ENCODE measurements at places on chromosomes 13 and 19.

DNA sequence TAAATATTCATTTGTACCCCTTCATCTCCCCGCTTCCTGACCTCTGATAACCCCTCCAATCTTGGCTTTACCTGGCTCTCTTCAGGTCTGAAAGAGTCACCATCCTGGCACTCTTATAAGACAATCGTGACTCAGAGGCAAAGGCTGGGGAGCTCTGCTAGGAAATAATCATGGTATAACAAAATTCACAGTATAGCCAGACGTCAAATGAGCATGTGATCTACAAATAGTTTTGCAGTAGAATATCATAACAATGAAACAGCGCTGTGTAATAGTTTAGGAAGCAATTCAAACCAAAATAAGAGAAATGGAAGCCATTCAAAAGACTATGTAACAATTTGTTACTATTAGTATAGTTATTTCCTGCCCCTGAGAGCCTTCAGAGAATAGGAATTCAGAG is 34.2 kb downstream of the RXFP2 start:
- DNase-seq = no peak

- DNase-seq = no peak
Measured at GRCh38 chr13:108786456-108787200, 157.2 kb downstream of the MYO16 start.

DNA sequence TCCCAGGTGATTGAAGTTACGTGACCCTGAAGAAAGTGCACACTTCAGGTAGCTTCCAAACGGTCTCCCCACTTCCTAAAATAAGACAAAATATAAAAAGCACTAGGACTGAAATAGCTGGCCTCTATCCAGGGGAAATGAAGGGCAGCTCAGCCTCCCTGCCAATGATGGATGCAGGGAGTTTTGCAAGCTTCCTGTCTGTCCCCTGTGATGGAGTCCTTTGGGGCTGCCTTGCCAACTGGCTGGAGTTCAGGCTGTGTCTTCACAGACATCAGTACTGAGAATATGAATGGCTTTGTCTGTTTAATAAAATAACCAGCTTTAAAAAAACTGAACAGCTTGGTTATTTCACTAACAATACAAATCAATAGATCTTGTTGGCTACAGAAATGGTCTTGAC is 101.4 kb upstream of the GPR12 start:
- DNase-seq = no peak

GRCh38 chr19:1025960-1026782 is at the start of gene CNN2:
CNN2 (plus strand) TSS chr19:1026608; CDS start chr19:1026662, 54 bp downstream.
- DNase-seq = peak; percentile 71

DNA sequence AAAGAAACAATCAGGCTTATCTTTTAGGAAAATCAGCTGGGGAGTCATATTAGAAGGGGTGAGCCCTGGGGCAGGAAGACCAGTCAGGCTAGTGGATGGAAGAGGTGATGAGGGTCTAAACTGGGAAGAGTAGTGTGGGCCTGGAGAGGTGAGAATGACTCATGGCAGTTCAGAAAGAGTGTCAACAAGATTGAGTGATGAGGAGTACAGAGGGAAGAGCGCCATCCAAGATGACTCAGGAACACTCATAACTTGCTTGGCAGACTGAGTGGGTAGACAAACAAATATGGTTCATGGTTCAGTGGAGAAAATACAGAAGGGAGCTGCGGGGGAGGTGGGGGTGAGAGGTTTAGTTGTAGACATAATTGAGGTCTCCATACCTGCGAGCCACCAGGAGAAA is 17.3 kb upstream of the CLDN10 start:
- no peak for DNase-seq

DNA sequence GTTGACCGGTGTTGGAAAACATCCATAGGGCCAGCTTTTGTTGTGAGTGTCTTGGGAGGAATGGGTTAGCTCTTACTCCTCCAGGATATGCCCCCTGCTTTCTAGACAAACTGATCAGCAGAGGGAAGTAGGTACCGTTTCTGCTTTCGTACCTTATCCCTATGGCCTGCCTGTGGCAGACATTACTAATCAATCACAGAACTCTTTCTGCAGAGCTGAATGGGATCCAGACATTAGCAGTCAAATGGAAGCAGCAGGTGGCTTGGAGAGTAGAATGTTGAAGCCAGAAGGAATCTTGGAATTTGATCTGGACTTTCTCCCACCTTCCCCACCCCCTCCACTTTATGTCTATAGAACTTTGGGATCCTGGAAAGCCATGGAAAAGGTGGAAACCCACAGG is 17.1 kb downstream of the NWD1 start:
- no peak for DNase-seq

DNA sequence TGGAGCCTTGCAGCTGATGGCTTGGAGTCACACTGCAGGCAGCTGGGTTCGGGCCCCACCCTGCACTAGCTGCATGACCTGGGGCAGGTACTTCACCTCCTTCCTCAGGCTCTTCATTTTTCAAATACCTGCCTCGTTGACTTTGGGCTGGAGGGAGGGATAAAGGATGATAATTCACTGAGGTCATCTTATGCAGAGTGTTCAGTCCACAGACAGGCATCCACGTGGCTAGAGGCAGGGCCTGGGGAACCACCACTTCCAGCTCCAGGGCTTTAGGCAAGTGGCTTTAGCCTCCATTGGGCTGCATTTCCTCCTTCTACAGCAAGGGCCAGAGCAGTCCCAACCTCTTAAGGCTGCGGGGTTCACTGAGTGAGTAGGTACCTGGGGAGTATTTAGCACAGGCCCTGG is 84.8 kb downstream of the SIPA1L3 start:
- no peak for DNase-seq
